ENCODE measurements at places on chromosomes 2 and 18.

DNA sequence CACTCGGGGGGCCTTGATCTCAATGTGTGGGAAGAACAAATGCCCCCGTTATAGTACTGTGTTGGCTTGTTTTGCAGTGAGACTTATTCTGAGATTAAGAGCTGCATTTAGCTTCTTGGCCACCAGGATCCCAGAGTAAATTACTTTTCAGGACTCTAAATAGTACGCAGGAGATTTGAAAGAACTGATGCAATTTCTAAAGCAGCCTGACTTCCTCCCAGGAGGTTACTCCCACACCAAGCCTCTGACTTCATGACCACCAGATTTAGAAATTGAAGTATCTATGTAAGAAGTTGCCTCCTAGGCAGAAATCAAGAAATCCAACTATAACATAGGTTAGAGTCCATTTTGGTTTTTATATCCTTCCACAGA lies 67.0 kb downstream of the FEZ2 start:
- peak; percentile 86 for DNase-seq

- peak; percentile 86 for DNase-seq
These were observed 108.4 kb upstream of the BZW1 start for GRCh38 chr2:200703127-200703925.

DNA sequence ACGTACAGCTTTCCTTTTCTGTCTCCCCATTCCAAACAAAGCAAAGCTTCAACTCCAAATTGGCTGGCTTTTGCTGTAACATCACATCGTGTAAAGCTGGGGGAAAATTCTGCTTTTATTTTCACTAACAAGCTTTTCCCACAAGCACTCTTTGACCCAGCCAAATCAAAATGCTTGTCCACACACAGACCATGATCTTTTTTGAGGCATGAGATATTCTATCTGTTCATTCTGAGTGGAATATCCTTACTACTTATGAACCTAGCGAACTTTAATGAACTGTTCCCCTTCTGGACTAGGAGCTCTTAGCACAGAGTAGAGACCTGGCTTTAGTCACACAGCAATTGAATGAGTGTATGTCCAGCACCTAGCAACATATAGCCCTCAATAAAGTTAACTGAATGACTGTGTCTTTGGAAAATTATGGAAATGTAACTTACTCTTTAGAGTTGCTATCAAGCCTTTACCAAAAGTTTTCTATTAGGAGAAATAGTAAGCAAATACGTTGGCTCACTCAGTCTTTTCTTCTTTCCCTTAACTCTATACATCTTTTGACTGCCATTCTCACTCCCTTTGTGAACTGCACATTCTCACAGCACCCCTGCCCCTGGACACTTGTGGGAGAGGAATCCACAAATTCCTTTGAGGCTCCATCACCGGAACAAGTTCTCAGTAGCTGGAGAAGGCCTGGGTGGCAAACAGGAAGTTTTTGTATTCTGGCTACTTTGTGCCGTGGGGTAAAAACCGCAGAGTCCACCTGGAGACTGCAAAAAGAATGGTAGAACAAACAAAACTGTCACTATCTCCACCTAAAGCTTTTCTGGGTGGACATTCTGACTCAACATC lies 1.3 kb upstream of the UBE2E3 start:
- no peak for DNase-seq

DNA sequence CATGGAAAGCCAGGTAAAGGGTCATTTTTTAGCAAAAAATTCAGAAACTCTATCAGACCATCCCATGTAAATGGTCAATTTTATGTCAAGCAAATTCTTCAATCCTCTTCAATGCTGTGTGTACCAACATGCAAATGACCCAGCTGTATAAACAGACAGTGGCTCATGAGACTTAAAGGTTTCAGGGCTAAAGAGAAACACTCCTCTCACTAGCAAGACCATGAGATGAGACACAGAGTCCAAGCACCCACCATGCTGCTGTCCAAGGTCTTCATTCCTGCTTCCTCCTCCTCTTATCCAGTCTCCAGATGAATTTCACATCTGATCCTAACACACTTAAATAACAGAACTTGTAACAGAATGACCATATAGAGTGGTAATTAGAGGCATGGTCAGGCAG lies 30.8 kb upstream of the ONECUT2 start:
- DNase-seq = no peak

DNA sequence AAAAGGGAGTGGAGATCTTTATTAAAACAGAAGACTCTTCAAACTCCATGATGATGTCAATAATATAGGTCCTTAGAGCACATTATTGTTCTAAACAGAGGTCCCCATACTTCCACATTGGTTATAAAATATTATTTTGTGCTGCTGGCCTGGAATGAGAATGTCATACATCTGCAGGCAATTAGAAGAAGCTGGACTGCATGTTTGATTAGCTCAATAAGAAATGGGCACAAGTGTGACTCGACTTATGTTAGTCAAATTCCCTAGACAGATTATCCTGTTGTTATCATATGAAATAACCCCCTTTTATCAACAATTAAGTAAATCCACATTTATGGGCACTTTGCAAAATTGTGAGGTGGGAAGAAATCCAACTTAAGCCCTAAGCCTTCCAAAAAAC lies 8.8 kb downstream of the EFEMP1 start:
- no peak for DNase-seq

GRCh38 chr2:12884713-12885282 lies 168.1 kb downstream of the TRIB2 start:
- peak; percentile 62 for DNase-seq

DNA sequence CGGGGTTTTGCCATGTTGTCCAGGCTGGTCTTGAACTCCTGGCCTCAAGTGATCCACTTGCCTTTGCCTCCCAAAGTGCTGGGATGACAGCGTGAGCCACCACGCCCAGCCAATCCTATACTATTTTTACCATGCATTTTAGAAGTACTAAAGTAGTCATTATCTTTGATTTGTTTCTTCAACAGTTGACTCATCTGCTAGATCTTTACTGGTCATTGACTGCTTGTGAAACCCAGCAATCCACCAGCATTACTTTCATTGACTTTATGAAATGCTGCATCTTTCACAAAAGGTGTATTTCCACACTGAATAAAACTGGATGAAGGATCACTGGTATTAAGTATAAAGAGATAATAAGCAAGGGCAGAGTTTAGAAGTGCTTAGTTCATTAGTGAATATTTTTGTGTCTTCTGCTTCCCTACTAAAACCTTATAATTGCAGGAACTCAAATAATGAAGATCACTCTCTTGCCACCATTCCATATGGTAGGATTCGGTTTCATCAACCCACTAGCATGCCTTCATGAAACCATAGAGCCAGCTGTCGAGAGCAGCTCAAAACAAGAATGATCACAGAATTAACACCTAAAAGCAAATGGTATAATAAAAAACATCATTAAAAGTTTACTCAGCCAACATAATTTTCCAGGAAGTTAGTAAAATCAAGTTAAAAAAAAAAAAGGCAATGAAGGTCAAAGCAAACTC lies 33.1 kb downstream of the IRS1 start:
- DNase-seq = no peak

- DNase-seq = no peak
These were observed 307.5 kb downstream of the C1D start for GRCh38 chr2:67755156-67755882.

DNA sequence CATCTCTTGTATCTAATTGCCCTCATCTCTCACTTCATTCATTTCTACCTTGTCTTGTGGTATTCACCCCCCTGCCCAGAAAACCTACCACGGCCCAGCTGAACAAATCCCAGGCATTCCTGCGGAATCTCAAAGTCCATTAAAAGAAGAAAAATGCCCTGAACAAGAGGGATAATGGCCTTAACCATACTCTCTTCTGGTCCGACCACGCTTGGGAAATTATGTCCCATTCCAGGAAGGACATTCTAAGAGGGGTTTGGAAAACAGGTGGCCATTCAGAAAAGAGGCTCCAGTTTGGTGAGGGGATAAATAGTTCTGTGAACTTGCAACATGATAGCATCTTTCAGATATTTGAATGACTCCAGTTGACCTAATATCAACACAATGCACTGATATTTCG lies 349.9 kb upstream of the ZNF521 start:
- DNase-seq = no peak

GRCh38 chr18:9106800-9107584 lies 4.5 kb downstream of the NDUFV2 start:
- DNase-seq = peak; percentile 35

- no peak for DNase-seq
These were observed 5.5 kb downstream of the GALNT14 start for GRCh38 chr2:31132786-31133185.

DNA sequence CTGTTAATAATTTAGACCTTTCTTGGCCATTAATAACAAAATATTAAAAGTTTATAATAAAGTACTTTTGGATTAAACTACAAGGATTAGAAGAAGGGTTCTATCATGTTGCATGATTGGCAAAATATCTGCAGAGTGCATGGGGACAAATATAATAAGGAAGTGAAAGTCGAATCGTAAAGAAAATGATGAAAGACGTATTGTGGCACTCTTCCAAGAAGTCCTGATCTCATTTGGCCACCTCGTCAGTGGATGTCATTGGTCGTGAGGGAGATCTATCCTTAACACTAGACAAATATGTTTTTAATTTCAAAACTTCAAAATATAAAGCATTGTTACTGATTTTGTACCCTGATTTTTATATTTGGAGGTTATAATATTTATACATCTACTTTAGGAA lies 197.7 kb upstream of the STON1 start:
- peak; percentile 83 for DNase-seq

DNA sequence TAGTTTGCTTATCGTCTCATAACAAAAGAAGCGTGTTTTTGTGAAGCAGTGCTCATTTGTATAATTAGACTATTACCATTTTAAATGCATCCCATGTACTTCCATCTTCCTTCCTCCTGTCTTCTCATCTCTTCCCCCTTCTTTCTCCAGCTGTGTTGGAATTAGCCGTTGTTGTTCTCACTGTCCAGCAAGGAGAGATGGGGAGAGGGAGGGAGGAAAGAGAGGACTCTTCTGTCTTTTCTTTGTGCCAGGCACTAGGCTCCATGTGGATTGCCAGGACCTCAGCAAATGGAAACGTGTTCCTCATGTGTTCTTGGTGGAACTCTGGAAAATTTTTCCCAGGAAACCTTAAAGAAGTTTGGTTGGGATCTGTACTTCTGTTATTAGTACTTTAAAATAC lies 131.7 kb downstream of the PHLPP1 start:
- DNase-seq = no peak

GRCh38 chr2:20453087-20453486 lies 6.2 kb downstream of the RHOB start:
- DNase-seq = no peak
